ENCODE measurements at places on chromosomes 3 and 15. TPM values are rescaled to one million over a fixed set of nuclear protein-coding genes. Genes with fewer than 3 reads are reported as not detected.

Gene ARRDC4
- 5.1 TPM for total RNA-seq

Gene CCDC80
- total RNA-seq = not detected

Gene SYNPR
- not detected for total RNA-seq

Gene GOLGA8J
- not detected for total RNA-seq

Gene EAF1
- 33.7 TPM for total RNA-seq

Gene BOC
- not detected for total RNA-seq

Gene SLITRK3
- total RNA-seq = not detected

Gene SOX14
- total RNA-seq = not detected

Gene GRAMD2A
- not detected for total RNA-seq

Gene CFAP100
- not detected for total RNA-seq
